Esophagus mucosa (tissue), 1 donor: ENCODE measurements at places on chromosomes 4 and X.

DNA sequence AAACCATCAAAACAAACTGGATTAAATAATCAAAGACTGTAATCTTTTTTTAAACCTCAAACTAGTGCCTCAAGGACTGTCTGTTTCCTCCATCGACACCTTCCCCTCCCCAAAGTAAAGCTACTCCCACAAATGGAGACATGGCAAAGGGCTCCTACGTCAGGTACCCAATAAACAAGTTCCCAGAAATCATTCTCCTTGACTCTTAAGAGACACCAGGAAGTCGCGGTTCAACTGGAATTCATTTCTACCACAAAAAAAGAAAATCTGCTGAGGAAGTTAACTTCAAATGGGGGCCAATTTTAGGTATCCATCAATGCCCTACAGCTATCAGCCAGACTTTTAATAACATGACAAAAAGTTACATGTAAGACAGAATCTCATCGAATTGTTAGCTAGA, 2.5 kb downstream of the RPS4X start:
- no peak for ATAC-seq

DNA sequence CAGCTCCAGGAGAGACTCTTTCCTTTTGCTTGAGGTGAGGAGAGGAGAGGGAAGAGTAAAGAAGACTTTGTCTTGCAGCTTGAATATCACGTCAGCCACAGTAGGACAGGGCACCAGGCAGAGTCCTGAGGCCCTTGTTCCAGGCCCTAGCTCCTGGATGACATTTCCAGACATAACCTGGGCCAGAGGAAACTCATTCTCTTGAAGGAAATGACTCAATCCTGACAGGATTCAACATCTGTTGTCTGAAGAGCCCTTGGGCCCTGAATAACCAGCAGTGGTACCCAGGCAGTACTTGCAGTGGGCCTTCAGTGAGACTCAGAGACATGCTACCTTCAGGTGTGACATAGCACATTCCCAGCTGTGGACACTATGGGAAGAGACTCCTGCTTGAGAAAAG, 62.8 kb downstream of the FGF16 start:
- ATAC-seq = no peak

DNA sequence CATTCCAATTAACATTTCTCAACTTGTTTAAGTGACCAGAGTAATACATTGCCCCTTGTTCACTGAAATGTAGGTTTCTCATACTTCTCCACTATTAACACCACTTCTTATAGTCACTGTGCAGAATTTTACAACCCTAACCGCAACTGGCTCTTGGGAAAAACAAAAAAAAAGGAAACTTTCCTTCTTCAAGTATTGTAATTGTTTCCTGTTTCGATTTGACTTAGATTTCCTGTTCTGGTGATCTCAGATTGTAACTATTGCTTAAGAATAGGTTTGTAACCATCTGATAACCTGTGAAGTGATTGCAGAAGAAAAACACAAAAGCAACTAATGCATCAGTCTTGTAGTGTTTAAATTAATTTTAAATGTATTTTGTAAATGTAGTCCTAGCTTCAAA, 594.7 kb upstream of the GALNT7 start:
- ATAC-seq = no peak

DNA sequence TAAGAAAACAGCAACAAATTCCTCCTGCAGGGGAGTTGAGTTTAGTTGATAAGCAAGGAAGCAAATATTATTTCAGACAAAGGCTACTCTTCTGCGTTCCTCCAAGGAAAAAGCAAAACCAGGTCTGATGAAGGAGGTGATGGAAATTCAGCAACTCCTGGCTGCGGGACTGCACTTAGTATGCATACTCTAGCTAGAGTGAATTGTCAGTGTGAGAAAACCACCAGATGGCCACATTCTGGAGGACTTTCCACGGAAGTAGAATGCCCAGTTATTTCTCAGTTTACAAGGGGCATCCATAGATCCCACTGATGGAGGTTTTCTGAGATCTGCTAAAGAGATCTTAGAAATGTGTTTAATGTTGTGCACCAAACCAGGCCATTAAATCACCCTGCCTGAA, 338.6 kb upstream of the PUDP start:
- ATAC-seq = no peak

DNA sequence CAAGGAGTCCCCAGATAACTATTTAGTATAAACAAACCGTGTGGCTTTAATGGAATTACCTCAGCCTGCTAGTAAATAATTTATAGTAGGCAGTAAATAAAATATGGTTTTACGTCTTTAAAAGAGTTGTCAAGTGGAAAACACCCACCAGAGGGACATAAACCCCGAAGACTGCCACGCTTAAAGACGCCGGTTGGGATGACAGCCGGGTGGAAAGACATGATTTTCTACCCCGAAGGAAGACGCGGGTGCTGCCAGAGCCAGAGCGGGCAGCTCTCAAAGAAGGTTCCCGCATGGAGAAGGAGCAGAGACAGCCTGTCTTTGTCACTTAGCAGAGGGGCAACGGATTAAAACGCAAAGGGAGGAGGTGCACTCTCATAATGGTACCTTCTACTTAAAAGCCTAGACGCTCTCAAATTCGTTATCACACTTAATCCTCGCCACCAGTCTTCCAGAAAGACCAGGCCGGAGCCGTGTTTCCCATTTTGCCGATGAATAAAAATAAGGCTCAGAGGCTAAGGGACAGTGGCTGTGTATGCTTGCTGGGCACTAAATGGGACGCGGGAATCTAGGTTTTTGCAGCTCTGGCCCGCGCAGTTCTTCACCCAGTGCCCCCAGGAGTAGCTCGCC, 140.5 kb upstream of the ZIC3 start:
- ATAC-seq = no peak

- ATAC-seq = no peak
These were observed 44.5 kb upstream of the SCML1 start for GRCh38 chrX:17692709-17693346.

DNA sequence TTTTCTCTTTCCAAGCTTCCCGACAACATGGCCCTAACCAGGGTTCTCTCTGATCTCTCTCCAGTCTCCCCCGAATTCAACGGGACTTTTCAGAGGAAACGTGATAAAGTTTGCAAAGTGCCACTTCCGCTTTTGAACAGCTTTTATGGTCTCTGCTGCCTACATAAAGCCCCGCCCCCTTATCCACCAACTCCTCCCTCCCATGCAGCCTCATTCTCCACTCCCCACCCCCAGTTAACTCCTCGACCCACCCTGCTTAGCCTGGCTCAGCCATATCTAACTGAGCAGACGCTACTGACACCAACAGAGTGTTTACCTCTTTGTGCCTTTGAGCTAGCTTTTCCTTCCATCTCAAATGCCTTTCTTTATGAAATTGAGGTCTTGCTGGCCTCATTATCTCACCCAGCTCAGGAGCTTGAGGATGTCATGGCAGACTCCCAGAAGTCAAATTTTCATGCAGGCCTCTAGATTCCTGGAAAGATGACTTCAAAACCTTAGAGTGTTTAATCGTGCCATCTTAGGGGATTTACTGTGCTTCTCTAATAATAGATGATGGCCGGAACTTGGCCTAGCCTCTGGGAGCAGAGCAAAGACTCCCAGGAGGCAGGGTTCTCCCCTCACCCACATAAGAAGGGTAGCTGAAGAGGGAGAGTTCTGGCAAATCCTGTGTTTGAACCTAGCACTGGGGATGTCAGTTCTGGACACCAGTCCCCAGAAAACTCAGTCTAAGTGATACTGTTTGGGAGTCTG, 606.0 kb downstream of the BCOR start:
- ATAC-seq = no peak

DNA sequence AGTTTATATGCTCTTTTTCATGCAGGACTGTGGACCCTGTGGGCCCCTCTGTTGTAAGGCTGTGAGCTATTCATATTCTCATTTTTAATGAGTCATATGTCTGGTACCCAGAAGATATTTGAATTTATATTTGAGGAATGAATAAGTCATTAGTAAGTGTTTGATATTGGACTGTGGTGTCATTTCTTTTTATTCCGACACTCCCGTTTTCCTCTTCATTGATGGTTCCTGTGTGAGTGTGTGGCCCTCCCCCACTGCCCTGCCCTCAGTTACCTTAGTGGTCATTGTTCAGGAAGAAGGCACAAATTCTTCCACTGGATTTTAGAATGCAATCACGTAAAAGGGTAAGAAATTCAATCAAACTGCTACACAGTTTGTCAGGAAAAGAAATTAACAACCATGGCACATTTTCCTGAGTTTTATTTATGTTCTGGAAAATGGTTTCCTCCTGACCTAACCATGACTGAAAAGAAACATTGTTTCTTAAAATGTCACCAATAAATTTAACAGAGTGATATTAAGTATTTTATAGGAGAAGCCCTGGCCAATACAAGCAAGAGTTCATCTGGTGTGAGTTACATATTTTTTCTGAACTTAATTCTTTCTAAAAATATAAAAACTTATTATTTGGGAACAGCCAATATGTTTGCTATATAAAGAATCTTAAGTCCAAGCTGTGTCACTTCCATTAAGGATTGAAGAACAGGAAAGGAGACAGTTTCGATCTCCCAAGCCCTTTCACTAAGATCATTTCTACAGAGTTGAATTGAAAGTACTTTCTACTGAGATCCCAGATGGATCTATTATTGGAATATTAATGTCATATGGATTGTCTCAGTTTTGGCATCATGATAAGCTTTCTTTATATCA, 370.5 kb upstream of the ANXA10 start:
- ATAC-seq = no peak

DNA sequence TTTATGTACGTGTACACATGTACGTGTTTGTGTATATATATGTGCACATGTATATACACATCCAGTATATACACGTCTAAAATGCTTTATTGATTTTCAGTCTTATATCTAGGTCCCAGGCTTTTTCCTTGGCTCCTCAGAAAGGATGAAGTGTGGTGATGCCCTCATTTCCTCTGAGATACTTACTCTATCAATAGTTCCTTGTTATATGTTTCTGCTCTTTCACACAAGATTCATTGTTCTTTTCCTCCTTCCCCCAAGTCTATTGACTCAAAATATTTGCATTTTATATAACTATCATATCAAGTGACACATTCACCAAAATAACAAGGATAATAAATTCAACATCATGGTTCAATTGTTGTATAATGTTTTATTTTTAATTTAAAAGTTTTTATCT, 359.2 kb downstream of the EPHA5 start:
- ATAC-seq = no peak

DNA sequence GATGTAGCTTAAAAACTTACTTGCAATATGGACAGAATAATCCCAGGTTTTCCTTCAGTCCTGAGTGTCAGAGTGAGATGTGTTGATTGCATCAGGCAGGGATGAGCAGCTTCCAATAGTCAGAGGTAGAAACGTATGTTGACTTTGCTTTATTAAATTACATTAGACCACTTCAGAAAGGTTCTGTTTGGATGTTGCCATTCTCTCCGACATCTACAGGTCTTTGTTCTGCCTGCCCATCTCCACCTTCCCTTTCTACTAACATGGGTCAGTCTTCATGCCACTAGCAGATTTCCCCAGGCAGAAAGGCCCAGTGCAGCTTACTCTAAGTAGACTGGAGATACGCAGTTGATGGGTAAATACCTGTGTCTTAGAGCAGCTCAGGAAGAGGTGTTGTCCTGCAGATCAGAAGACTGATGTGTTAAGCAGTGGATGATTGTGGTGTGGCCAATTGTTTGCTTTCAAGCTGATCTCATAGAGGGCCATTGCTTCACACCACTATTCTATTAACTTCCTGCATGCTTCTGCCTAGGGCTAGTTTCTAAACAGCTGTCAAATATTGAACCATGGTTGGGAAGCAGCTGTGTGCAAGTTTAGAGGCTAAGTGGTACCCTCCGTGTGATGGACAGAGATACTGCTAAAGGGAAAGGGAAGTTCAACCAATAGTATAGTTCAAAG, 1.8 kb downstream of the FRMPD4 start:
- ATAC-seq = no peak

GRCh38 chrX:31091819-31092218, 20.0 kb upstream of the FTHL17 start:
- ATAC-seq = no peak

GRCh38 chrX:14359316-14359715, 170.0 kb upstream of the GLRA2 start:
- ATAC-seq = no peak

- no peak for ATAC-seq
These were observed 8.6 kb upstream of the CCDC110 start for GRCh38 chr4:185480016-185480732.

DNA sequence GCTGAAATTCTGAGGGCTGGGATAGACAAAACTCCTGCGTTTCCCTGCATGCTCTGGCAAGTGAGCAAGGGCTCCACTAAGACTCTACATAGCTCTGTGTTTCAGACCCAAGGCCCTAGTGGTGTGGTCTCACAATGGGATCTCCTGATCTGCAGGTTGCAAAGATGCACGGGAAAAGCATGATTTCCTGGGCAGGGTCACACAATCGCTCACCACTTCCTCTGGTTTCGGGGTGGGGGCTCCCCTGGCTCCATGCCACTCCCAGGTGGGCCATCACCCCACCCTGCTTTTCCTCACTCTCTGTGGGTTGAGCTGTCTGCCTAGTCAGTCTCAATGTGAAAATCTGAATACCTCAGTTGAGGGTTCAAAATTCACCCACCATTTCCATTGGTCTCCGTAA, 111.5 kb downstream of the KLF8 start:
- ATAC-seq = no peak
